ENCODE measurements at places on chromosomes 12 and 14.

DNA sequence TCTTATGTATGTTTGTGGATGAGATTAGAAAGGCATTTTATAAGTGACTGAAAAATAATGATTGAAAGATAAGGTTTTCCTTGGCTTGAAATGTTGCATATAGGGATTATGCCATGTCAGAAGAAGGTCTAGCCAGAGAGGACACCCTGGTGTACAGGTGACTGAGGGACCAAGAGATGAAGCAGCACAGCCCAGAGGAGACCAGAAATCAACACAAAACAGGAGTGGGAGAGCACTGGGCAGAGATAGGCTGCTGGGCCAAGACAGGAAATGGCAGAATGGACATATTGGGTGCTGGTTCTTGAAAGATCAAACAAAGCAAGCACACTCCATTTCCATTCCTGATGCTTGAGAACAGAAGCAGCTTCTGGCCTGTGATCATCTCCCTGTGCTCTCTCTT lies 24.4 kb upstream of the FRMD6 start:
- no peak for DNase-seq

DNA sequence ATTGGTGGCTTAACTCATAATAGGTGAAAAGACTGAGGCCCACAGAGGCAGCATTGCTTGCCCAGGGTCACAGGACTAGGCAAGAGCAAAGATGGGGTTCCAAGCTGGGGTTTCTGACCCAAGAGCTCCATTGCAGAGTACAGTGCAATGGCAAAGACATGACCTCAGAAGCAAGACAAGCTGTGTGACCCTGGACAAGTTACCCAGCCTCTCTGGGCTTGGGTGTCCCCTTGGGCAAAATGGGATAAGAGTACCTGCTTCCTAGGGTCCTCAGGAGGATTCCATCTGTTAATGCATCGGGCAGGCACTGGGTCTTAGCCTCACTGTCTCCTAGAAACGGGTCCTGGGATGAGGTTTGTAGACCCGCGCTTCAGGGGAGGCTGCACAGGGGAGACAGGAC lies 111.6 kb upstream of the NCOR2 start:
- no peak for DNase-seq

- no peak for DNase-seq
Observed at GRCh38 chr14:99331811-99332210, 59.8 kb upstream of the BCL11B start.

DNA sequence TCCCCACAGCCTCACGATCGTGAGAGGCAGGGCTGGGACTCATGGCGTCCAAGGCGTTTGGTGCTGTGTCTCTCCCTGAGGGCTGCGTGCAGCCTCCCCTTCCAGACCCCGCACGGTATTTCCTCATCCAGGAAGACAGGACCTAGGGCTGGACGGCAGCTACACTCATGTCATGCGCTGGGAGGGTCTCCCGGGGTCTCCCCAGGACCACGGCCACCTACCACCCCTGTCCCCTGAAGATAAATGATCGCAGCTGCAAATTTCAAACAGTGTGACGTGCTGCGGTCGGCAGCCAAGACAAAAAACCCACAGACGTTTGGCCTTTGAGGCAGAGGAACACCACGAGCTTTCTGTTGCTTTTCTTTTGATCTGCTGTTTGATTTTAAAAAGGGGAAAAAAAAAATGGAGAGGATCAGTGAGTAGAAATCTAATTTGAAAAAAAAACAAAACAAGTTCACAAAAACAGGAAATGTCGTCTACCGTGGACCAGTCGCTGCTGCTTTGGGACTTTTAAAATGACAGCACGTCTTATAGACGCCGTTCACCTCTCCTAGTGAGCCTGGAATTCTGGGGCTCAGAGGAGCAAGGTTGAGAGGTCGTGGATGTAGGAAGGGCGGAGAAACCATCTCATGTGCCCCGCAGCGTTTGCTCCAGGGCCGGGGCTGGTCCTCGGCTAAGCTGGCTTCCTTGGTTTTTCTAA lies 237.6 kb downstream of the SLC41A2 start:
- DNase-seq, result no peak

DNA sequence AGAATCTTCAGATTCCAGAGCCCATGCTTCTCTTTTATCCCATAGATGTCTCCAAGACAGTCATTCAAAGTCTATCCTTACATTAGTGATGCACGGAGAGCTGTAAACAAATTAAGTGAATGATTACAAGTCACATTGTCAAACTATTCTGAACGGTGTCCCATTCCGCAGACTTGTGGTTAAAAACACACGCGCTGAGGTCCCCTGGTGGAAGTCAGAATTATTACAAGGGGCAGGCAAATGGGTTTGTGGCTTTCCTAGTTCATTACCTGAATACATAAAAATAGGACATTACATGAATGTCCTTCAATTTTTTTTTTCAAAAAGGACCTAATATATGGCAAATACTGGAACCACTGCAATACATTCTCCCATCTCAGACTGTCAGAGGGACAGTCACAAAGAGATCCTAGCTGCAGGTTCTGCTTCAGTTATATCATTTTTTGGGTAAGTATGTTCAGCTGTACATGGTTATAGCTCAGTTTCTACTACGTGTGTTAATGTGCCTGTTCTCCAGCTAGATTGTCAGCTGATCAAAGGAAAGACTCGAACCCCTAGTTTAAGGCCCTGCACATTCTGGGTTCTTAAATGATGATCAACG lies 53.1 kb upstream of the STON2 start:
- DNase-seq, result peak; percentile 37

GRCh38 chr12:39354955-39355354 lies 88.0 kb downstream of the KIF21A start:
- no peak for DNase-seq

DNA sequence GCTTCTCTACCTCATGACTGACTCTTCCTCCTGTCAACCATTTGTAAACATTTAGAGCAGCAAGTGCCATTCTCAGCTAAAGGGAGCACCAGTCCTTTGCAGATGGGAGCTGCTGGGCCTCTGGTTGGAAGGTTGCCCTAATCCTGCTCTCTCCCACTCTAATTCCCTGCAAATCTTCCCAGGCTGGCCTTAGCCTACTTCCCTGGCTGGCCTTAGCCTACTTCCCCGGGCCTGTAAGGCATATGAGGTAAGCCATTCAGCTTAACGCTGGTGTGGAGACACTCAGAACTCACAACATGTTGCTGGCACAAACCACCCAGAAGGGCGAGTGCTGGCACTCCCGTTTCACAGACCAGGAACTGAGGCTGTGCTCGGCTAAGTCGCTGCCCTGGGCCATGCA lies 69.0 kb downstream of the CPSF2 start:
- DNase-seq, result no peak

DNA sequence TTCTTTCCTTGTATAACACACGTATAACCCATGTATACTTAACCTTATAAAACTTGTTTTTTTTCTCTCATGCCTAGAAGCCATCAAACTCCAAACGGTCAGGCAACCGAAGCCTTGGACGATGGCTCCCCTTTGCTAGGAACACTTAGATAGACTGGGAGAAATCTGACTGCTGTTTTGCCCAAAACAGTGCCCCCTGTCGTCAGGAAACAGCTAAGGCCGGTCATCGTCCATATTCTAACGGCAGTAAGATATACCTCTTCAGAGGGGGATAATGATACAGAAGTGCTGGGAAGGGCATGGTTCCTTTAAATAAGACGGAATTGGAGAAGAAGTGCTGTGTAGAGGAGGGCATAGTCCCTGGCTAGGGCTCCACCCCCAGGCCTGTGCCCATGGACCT lies 130.5 kb downstream of the SLC41A2 start:
- DNase-seq, result no peak

All from RWPE1 (cell line).